ENCODE measurements at places on chromosomes 5 and 9.

DNA sequence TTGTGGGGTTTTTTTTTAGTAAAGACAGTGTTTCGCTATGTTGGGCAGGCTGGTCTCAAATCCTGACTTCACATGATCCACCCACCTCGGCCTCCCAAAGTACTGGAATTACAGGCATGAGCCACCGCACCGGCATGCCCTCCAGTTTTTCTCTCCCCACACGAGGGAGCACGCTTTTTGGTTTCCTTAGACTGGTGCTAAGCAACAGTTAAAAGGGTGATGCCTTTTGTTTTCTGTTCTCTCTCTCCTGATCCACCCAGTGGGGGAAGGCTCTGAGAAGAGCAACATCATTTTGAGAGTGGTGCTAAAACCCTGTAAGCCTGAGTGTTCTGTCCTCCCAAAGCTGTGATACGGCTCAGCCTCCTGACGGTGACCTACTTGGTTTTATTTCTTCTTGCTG, 146.6 kb downstream of the MAN2A1 start:
- DNase-seq: no peak

GRCh38 chr5:16455668-16456067, 9.9 kb downstream of the ZNF622 start:
- no peak for DNase-seq

GRCh38 chr5:27034565-27034964, 3.8 kb downstream of the CDH9 start:
- DNase-seq: no peak

- no peak for DNase-seq
Observed at GRCh38 chr5:139746691-139747582, 48.7 kb upstream of the PSD2 start.

DNA sequence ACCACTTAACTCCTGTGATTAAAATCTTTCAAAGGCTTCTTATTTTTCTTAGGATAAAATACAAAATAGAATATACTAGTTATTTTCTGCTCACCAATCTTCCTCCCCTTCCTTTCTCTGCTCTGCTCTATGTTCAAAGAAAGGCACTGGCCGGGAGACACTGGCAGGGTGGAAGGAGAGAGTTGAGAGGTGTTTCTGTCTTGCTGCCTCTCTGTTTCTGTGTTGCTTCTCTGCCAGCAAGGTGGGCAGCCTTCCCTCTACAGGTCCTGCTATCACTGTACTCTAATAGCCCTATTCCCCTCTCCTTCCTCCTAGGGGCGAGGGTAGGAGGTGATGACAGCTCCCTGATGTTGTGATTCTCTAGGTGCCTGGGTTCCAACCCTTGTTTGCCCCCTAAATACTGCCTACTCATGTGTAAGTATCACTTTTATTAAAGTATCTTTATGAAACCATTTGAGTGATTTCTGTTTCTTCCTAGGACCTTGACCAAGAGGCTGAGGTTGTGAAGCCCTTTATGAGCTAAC, 515.1 kb downstream of the TLE4 start:
- no peak for DNase-seq

DNA sequence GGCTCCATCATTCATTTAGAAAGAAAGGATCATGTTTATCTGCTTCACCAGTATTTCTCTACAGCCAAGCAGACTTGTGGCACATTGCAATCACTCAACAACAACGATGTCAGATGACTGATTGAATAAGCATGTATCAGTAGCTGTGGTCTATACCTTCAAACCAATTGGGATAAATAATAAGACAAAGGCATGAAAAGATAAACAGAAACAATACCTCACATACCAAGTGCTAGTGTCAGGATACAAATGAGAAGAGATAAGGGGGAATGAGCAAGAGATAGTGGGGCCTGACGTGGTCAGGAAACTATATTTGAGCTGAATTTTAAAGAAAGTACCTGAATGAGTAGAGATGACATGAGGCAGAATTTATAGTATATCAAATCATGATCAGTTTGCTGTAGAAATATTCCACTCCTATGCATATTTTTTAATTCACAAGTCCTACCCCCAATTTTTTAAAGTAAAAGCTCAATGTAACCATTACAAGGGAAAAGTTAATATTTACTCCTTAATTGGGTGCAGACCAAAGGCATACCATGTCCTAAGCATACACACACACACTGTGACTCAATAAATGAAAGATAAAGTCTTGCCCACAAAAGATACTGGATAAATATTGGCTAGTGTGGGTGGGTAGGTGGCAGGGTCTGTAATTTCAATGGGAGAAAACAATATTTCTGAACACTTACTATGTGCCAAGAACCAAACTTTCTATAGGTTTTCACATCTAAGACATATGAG, 284.5 kb downstream of the SPOCK1 start:
- DNase-seq: no peak

DNA sequence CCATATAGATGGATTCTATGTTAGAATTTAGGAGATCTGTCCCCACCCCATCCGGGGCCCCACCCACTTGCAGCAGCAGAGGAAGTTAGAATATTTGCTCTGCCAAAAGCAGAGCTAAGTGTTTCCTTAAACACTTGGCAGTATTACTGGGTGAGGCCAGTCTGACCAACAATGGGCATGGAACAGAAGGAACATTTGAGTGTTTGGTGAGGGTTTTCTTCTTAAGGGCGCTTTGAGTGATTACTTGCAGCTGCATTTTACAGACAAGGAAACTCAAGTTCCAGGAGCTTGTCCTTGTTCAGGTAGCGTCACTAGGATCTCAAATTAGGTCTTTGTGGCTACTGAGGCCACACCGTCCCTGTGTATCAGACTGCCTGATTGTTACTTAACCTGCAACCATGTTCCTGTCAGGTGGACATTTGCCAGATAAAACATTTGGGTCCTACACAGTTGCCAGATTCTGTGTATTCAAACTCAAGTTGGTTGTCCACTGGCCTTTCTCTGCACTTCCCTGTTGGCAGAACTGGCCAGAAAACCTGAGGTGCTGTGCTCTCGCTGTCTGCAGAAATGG, 59.3 kb downstream of the SLC46A2 start:
- no peak for DNase-seq

DNA sequence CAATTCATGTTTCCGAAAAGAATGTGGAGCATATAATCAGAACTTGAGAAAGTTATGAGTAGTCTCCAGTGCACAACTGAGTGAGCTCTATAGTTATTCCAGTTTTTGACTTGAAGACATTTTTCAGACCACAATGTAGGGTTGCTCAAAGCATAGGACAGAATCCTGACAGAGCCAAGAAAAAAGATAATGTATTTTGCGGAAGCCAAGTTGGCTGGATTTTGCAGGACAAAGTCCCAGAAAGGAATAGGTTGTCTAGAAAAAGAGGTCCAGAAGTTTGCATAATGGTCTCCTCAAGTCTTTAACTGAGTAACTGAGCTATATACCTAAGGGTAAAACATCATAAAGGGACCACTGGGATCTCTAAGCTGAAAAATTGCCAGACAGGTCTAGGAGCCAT, 1028.0 kb downstream of the TAF11L14 start:
- no peak for DNase-seq

GRCh38 chr5:158473016-158473635, 614.2 kb upstream of the CLINT1 start:
- no peak for DNase-seq

DNA sequence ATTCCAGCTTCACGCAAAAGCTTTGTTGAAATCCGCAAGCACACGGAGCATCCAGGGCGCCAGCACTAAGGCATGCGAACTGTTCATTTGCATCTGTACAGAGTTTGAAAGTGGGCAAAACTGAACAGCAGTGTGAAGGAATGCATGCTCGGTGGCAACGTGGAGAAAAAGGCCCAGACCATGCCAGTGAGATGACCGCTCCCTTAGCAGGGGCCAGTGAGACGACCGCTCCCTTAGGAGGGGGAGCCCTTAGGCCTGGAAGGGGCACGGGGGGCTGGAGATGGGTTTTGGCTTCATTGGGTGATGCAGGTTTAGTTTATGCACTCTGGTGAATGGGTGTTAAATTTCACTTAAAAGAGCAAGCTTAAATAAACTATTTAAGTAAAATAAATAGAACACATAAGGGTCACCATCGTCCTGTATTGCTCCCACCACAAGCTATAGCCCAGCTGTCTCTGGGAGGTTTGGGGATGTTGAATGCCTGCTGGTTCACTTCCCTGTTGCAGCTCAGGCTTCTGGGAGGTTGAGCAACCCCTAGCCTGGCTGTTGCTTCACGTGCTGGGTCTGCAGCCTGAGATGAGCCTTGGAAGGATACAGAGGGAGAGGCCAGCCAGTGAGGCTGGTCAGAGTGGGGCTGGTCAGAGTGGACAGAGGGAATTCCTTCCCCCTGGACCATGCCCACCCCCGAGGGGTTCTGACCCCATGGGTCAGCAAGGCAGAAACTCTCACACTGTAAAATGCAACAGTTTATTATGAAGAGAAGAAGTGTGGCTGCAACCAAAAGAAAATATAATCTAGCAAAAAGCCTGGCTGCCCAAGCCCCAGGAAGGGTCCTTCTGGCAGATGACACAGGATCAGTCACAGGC, 4.6 kb upstream of the FCN1 start:
- no peak for DNase-seq

GRCh38 chr9:136939996-136940525, 4.5 kb downstream of the FBXW5 start:
- no peak for DNase-seq

DNA sequence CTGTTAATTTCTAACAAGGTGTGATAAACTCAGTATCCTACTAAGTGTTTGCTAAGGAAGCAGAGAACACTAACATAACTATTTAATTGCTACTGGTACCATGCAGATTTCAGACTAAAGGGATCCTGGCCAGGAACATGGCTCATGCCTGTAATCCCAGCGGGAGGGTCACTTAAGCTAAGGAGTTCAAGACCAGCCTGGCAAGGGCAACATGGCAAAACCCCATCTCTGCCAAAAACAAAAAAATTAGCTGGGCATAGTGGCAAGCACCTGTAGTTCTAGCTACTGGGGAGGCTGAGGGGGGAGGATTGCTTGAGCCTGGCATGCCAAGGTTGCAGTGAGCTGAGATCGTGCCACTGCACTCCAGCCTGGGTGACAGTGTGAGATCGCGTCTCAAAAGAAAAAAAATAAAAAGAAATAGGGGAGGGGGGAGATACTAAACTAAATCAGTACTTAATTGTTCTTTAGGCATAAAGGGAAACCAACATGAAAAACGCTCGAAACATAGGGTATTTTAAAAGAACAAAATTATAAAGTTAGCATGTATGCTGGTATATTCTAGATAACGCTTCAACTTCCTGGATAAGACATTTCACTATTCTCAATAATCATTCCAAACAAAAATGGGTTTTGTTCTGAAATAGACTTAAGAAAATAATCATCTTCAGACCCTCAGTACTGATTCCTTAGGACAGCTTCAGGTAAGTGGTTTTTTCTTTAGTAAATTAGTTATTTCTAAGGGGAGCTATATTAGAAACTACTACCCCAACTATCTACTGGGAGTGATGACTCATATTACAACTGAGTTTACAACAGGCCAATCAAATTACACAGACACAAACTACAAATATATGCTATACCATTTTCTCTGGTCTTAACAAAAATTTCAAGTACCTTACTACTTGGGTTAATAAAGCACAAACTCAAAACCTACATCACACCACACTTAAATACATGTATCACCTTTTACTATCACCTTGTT, 3.5 kb downstream of the PANK3 start:
- DNase-seq: no peak

GRCh38 chr5:109693535-109694400, 4.0 kb downstream of the MAN2A1 start:
- peak; percentile 56 for DNase-seq

DNA sequence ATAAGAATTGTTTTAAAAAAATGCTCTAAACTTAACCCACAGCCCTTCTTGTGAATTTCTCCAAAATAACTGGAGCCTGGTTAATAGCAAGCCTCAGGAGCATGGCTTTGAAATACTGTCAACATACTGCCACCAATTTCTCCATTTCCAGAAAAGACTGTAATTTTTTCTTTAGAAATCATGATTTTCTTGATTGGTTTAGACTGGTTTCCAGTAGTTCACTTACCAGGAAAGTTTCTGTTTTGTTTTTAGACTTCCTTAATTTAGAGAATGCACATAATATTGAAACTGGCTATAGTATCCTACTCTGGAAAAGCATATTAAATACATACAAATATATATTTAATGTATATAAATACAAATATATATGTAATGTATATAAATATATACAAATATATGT, 4.5 kb upstream of the CD274 start:
- DNase-seq: no peak

- no peak for DNase-seq
Observed at GRCh38 chr5:78611126-78611605, 37.4 kb downstream of the LHFPL2 start.

DNA sequence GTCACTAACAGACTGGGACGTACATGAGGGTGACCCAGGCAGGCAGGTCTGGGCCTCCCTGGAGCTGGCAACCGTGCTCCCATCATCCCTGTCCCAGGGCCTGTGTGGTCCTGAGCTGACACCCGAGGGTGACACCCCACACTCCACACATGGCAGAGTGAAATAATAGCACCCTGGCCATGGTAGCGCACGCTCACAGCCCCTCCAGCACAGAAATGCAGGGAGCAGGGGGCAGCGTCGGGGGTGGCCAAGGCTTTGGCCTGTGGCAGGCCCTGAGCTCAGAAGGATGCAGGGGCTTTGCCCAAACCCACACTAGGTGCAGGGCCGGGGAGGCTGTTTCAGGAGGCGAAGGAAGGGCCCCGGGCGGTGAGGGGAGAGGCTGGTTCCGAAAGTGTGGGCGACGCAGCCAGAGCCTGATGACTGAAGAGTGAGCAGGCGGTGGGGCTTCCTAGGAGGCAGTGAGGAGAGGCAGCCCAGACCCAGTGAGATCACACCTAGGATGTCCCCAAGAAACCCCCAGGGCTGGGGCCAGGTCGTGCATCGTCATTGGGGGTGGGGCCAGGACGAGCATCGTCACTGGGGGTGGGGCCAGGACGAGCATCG, 12.9 kb downstream of the OR2V2 start:
- DNase-seq: no peak

GRCh38 chr5:143428155-143428554, 24.7 kb upstream of the NR3C1 start:
- no peak for DNase-seq

DNA sequence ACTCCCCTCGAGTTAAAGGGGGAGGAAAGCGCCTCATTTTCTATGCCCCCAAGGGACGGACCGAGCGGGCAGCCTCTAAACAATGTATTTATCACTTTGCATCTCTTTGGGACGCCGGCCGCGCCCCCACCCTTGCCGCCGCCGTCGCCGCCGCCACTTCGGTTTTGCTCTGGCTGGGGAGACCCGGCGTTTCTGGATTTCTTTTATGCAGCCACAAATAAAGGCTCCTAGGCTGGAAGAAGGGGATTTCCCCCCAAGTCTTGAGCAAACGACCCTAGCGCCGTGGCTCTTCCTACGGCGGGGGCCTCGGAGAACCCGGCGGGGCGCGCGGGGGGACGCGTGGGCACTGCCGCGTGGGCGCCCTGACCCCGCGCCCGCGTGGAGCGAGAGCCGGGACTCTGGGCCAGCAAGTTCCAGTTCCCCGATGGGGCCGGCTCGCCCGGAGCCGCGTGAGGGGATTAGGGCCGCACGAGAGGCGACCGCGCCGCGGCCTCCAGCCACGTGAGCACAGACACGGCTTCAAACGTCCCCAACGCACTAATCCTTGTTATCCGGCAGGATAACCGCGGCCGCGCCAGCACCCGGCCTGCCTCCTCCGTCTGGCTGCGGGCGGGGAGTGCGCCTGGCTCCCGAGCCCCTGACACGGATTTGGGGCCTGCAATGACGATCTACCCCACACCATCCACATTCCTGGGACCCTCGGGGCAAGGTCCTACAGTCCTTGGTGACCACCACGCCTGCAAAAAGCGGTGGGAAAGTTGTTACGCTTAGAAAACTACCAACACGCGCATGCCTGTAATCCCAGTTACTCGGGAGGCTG, 7.9 kb upstream of the NEUROG1 start:
- no peak for DNase-seq

Data from LHCN-M2 (cell line).